ENCODE measurements at places on chromosomes 13 and 19. TPM values are rescaled to one million over a fixed set of nuclear protein-coding genes. Genes with fewer than 3 reads are reported as not detected.

HIPK4 gene
- not detected for total RNA-seq

NLRP11 gene
- total RNA-seq: not detected

ATP4B gene
- total RNA-seq: not detected

S1PR2 gene
- total RNA-seq: 8.4 TPM

GNG7 gene
- total RNA-seq: 26.7 TPM

F10 gene
- total RNA-seq: 5.2 TPM

ANO8 gene
- total RNA-seq: 9.6 TPM

WDR88 gene
- total RNA-seq: not detected

CGB3 gene
- total RNA-seq: not detected

ZNF208 gene
- 23.6 TPM for total RNA-seq

ZNF439 gene
- total RNA-seq: 3.4 TPM

All from Right ventricle myocardium inferior (tissue), 1 donor.